Stimulated activated naive CD8-positive, alpha-beta T cell treated with anti-CD3 and anti-CD28 coated beads, Interleukin-15, Interleukin-2, amounts not matched to agents 100 U/mL and 50 U/mL, for 24 hours (primary cell): ENCODE measurements at places on chromosomes 7 and 10.

DNA sequence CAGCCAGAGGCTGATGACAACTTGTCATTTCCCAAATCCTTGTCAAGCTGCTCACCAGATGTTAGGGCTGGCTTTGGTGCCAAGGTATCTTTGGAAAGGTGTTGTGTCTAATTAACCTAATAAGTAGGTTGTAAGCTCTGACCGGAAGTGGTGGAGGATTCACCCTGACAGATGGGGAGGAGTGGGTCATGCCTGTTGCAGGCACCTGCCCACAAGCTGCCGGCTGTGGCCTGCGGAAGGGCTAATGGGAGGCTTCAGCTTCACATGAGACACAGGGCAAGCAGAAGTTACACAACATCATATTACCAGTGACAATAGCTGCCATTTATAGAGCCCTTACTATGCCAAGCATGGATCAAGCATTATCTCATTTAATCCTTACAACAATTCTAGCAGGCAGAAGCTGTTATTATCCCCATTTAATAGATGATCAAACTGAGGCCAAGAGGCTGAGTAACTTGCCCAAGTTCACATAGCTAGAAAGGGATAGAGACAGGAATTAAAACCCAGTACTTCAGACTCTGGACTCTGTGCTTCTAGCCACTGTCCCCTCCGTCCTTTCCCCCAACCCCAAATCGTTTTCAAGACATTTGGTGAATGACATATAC is 63.1 kb upstream of the DUSP5 start:
- no peak for DNase-seq

DNA sequence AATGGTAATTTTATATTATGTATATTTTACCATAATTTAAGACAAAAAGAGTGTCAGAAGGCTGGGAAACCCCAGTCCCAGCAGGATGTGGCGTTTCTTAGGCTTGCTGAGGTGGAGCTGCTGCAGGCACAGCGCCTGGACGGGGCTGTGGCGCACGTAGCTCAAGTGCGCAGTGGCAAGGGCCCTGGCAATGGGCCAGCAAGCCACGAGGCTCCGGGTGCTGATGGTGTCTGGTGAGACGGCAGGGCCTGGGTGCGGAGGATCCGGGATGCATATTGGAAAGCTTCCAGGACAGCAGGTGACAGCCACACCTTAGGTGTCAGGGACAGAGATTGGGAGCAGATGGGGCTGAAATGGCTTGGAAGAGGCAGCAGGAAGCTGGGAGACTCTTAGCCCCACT is 37.2 kb downstream of the CLEC2L start:
- no peak for DNase-seq

DNA sequence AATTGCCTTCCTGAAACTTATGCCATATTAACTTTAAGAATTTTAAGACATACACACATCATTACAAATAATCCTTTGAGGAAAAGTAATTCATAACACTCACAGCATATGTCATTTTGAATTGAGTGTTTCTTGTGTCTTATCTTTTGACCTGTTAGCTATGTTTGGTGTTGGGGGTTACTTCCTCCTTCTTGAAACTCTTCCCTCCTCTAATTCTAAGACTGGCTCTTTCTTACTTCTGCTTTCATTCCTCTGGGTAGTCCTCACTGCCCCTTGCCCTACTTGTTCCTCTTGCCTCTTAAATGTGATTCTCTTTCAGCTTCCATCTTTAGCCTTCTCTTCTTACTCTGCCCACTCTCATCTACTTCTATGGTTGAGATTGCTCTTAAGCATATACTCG is 28.3 kb upstream of the PIP4K2A start:
- no peak for DNase-seq

GRCh38 chr7:116957874-116958273 is 4.6 kb downstream of the ST7 start:
- no peak for DNase-seq

DNA sequence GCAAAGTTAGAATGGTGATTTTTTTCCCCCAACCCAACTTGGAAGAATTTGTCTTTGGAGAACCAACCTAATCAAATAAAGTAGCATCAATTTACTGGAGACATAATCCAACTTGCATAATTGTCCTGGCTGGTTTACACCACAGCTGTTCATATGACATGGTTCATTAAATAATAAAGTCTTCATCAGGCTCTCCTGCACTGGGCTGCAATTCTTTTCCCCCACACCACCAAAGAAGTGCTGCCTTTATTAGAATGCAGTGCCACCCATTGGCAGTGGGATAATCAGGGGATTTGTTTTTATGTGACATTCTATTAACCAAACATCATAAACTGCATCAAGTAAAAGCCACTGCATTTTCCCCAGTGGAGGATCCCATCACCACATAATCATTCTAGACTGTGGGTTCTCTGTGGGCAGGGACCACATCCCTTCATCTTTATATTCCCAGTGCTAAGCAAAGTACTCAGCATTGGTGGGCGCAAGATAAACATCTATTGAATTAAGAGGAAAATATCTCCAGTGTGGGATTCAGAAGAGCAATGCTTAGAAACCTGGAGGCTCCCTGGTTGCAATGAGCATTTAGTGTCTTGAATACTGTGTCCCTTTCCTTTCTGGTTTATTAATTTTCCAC is 322.0 kb downstream of the KCNMA1 start:
- no peak for DNase-seq
